ENCODE measurements at places on chromosomes 4 and X. TPM values are rescaled to one million over a fixed set of nuclear protein-coding genes. Genes with fewer than 3 reads are reported as not detected.

DNA sequence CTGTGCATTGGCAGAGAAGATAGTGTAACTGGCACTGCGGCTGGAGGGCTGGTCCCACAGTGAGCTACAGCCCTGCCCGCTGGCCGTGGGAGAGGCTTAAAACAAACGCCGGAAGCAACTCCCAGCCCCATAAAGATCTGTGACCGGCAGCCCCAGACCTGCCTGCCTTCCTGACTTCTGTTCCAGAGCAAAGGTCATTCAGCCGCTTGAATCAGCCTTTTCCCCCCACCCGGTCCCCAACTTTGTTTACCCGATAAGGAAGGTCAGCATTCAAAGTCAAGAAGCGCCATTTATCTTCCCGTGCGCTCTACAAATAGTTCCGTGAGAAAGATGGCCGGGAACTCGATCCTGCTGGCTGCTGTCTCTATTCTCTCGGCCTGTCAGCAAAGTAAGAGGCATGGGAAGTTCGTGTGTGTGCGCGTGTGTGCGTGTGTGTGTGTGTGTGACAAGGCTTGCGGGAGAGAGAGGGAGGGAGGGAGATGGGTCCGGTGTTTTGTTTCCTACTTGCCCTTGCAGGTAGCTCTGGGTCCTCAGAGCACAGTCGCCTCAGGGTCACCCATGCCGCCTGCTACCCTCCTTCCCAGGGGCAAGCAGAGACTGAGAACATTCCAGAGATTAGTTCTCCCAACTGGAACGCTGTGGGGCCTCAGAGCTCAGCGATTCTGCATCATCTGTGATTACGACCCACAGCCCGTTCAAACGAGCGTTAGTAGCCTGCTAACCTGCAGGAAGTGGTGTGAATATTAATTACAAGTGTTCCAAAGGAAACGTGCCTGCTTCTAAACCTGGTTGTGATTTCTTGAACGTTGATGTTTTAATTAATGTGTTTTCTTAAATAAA is at the start of gene MGST2:
Gene MGST2, plus strand, starts transcription at position 130 of the 840 bp plus-strand sequence. Its CDS starts 201 bp downstream, at position 331.
- peak; percentile 61 for DNase-seq

DNA sequence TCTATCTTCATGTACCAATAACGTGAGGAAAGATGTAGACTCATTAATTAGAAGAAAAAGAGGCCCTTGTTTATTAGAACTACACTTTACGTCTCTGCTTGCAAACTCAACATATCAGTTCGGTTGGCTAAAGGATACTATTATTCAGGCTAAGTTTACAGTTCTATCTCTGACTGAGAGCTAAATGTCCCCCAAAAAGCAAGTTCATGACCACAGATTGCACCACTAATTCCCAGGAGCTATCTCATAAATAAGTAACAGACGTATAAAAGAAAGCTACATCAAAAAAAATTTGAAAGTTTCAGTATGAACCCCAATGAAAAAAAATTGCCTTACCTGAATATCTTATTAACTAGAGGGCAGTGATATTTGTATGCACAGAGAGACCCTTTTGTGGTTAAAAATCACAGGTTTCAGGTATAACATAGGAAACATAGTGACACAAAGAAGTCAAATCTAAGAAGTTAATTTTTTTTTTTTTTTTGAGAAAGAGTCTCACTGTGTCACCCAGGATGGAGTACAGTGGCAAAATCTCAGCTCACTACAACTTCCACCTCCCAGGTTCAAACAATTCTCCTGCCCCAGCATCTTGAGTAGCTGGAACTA is 128.9 kb downstream of the MAB21L2 start:
- DNase-seq: no peak

- peak; percentile 24 for DNase-seq
Observed at GRCh38 chr4:11622961-11623725, 194.4 kb upstream of the HS3ST1 start.

DNA sequence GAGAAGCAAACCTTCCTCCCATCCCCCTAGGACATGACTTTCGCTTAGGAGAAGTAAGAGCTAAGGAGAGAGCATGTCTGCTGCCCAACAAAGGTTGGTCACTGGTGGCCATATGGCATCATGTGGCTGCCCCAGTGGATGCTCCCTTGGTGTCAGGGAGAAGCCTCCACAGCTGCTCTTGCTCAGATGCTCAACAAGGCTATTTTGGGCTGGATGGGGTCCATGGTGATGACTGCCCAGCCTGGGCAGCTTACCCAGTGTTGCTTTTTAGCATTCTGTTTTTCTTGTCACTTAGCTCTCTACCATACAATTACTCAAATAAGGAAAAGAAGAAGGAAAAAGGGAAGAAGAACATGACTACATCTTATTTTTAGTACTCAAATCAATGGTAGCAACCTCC is 48.9 kb upstream of the PPARGC1A start:
- no peak for DNase-seq

DNA sequence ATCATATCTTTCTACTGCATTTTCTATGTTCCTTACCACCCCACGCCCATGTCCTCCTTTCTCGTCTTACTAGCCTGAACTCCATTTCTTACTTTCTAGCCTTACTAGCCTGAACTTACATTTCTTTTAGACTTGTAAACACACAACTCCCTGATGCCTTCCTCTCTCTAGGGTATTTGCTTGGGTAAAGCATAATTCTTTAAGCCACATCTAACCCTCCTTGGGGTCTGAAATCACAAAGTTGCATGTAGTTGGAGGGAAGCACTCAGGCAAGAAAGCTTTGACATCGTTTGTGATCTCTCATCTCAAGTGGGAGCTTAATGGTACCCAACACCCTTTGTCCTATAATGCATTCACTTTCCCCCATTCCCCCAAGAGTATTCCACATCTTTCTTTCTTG is 124.4 kb downstream of the SPOCK3 start:
- DNase-seq: no peak

DNA sequence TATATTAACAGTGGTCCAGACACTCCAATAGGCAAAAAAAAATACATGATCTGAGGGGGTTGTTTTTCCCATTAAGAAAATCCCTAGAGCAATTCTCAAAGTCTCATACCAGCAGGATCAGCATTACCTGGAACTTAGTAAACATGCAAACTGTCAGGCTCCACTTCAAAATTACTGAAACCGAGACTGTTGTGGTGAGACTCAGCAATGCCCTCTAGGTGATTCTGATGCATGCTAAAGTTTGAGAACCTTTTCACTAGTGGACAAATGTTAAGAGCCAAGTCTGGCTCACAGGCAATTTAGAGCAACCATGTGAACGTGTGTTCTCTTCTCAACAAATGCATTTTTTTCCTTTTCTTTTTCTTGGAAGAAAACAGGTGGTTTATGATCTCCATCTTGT is 30.2 kb downstream of the NEK1 start:
- no peak for DNase-seq

DNA sequence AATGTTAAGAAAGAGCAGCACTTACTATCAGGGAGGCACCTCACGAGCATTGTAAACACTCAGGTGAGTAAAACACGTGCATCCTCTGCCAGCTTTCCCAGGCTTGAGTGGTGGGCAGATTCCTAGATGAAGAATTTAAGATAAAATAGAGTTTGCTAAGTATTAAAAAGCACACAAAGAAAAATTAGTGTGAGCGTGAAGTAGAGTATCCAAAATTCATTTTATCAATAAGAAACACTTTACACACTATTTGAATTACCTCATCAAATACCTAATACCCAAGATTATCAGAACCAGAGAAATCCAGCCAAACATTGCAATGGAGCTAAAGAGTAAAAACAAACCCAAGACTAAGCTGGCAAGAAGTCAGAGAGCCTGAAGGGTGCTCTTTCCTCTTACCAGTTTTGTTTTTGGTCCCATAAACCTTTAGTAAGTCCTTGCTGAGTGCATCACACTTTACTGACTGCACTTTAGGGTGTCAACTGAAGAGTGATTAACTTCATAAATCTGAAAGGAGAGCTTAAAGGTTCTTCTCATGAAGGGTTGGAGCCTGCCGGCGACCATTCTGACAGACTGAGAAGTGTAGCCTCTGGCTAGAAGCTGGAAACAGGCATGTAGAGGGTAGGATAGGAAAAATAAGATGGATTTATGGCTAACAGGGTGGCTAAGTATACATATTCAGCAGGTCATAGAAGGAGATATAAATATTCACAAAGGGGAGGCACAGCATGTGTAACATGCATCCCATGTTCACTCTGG is 151.1 kb downstream of the SLC7A11 start:
- DNase-seq: no peak

Gene IL13RA1
- total RNA-seq: 39.1 TPM

All from mammary epithelial cell (primary cell).